Progenitor cell of endocrine pancreas (in vitro differentiated cells): ENCODE measurements at places on chromosomes 1 and 21.
A peak's percentile ranks its signal among the peaks of the same experiment; 100 is the strongest.

GRCh38 chr1:113745425-113745824, 13.9 kb downstream of the PHTF1 start:
- H3K4me1 ChIP-seq: peaks cover 8% of the 10 kb centered on the region
- no peak for DNase-seq
- peak overlapping the region; percentile 77 for H3K27ac ChIP-seq
- peaks cover 23% of the 10 kb centered on the region for H3K36me3 ChIP-seq
- H3K4me3 ChIP-seq: no peak overlapping the region

GRCh38 chr1:17531682-17532487, 7.6 kb upstream of the ARHGEF10L start:
- H3K27me3 ChIP-seq: peaks cover 86% of the 10 kb centered on the region
- H3K27ac ChIP-seq: peak overlapping the region; percentile 71
- peaks cover 8% of the 10 kb centered on the region for H3K4me1 ChIP-seq
- no peaks in the 10 kb centered on the region for H3K36me3 ChIP-seq
- no peak for DNase-seq
- no peak overlapping the region for H3K4me3 ChIP-seq

GRCh38 chr1:43619314-43619790, 30.6 kb upstream of the KDM4A start:
- no peaks in the 10 kb centered on the region for H3K4me1 ChIP-seq
- H3K27ac ChIP-seq: no peak overlapping the region
- no peak overlapping the region for H3K4me3 ChIP-seq
- no peaks in the 10 kb centered on the region for H3K27me3 ChIP-seq

DNA sequence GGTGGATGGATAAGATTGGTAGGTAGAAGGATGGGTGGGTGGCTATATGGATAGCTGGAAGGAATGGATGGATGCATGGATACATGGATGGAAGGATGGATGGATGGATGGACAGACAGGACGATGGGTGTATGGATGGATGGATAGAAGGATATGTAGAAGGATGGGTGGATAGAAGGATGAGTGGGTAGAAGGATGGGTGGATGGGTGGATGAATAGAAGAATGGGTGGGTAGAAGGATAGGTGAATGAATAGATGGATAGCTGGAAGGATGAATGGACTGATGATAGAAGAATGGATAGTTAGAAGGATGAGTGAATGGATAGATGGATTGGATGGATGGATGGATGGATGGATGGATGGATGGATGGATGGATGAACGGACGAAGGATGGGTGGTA, 5.0 kb downstream of the MASP2 start:
- no peaks in the 10 kb centered on the region for H3K36me3 ChIP-seq
- H3K4me3 ChIP-seq: no peak overlapping the region
- H3K27me3 ChIP-seq: peaks cover 8% of the 10 kb centered on the region
- H3K4me1 ChIP-seq: peaks cover 3% of the 10 kb centered on the region
- H3K27ac ChIP-seq: no peak overlapping the region

DNA sequence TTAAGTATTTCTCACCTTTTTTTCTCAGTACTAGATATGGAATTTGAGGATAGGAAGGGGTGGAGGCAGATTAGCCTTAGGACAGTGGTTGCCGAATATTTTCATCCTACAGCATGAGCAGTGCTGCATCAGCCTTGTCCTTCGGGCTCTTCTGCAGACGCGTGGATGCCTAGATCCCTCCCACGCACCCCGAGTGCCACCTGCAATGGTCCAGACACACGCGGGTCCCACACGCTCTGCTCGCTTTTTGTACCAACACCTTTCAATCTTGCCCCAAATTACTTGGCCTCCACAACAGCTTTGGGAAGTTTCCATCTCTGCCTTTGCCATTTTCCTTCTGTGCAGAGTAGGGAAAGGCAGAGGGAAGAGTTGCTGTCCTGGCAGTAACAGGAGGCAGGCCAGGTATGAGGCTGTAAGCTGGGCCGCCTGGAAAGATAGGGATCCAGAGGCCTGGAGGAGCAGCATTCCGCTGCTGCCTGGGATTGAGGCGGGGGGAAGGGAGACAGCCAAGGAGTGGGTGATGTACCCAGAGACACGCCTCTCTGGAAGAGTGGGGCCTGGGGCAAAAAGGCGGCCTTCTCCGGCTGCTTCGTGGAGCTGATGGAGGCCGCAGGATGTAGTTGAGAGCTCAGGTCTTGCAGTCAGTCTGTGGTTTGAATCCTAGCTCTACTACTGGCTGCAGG, 467.7 kb downstream of the KIF26B start:
- H3K4me1 ChIP-seq: peaks cover 5% of the 10 kb centered on the region
- DNase-seq: no peak
- H3K36me3 ChIP-seq: peaks cover 2% of the 10 kb centered on the region
- no peaks in the 10 kb centered on the region for H3K27me3 ChIP-seq

GRCh38 chr1:79371802-79372201, 365.3 kb upstream of the ADGRL4 start:
- no peak overlapping the region for H3K27ac ChIP-seq
- no peak overlapping the region for H3K4me3 ChIP-seq
- peaks cover 4% of the 10 kb centered on the region for H3K4me1 ChIP-seq
- H3K36me3 ChIP-seq: no peaks in the 10 kb centered on the region
- no peak for DNase-seq
- no peaks in the 10 kb centered on the region for H3K27me3 ChIP-seq

GRCh38 chr1:108718927-108719655, 6.4 kb downstream of the FNDC7 start:
- H3K27me3 ChIP-seq: peaks cover 13% of the 10 kb centered on the region
- H3K27ac ChIP-seq: no peak overlapping the region
- no peaks in the 10 kb centered on the region for H3K36me3 ChIP-seq
- no peak overlapping the region for H3K4me3 ChIP-seq
- DNase-seq: no peak
- H3K4me1 ChIP-seq: no peaks in the 10 kb centered on the region

- no peak overlapping the region for H3K4me3 ChIP-seq
- H3K27me3 ChIP-seq: peaks cover 59% of the 10 kb centered on the region
- H3K27ac ChIP-seq: no peak overlapping the region
- H3K4me1 ChIP-seq: peaks cover 16% of the 10 kb centered on the region
- H3K36me3 ChIP-seq: no peaks in the 10 kb centered on the region
- DNase-seq: no peak
Measured at GRCh38 chr1:36768486-36769178, 265.7 kb downstream of the GRIK3 start.

DNA sequence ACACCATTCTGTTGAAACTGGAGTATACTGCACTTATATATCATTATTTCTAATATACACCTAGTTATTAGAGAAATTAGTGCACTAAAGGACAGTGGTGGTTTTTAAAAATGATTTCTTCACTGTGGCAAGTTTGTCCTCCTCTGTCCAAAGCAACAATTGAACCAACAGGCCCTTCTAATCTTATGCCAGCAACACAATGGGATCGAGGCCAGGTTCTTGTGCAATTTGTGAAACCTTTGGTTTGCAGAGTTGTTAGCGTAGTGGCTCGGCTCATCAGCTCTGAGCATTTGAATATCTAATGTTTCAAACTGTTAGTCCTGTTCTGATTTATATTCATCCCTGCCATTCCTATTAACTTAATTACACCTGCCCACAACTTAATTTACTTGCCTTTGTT, 9.9 kb upstream of the LRRC39 start:
- peaks cover 5% of the 10 kb centered on the region for H3K36me3 ChIP-seq
- no peaks in the 10 kb centered on the region for H3K27me3 ChIP-seq
- no peak overlapping the region for H3K27ac ChIP-seq
- no peak overlapping the region for H3K4me3 ChIP-seq

DNA sequence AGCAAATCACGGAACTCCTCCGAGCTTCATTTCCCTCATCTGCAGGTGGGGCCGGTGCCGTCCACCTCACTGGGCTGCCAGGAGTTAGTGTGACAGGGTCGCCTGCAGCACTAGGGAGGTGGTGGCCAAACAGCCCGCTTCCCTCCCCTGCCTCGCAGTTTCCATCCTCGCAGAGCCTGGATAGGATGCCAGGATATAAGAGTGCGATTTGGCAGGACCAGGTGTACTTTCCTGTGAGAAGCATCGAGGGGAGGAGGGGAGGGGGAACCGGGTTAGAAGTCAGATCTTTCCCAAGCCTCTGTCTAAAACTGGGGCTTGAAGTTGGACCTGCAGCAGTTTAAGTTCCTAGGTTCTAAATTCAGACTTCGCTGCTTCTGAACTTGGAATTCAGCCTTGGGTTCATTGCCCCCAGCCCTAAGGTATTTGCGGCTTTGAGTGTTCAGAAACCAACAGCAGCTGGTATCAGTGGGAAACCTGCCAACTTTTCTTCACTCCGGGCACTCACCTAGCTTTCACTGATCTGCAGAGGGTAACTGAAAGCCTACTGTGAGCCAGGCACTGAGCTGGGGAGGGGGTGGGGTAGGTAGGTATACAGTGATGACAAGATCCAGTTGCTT, 1.7 kb upstream of the JUN start:
- H3K4me3 ChIP-seq: peak overlapping the region; percentile 98
- peaks cover 11% of the 10 kb centered on the region for H3K4me1 ChIP-seq
- DNase-seq: peak; percentile 29
- H3K36me3 ChIP-seq: peaks cover 15% of the 10 kb centered on the region
- no peaks in the 10 kb centered on the region for H3K27me3 ChIP-seq

- no peaks in the 10 kb centered on the region for H3K36me3 ChIP-seq
- peaks cover 37% of the 10 kb centered on the region for H3K27me3 ChIP-seq
- no peak for DNase-seq
- H3K4me1 ChIP-seq: no peaks in the 10 kb centered on the region
Measured at GRCh38 chr1:11764519-11764918, 2.5 kb downstream of the C1orf167 start.

GRCh38 chr1:50111503-50111902, 2.8 kb downstream of the ELAVL4 start:
- H3K4me3 ChIP-seq: peak overlapping the region; percentile 58
- H3K4me1 ChIP-seq: peaks cover 35% of the 10 kb centered on the region
- no peak for DNase-seq

DNA sequence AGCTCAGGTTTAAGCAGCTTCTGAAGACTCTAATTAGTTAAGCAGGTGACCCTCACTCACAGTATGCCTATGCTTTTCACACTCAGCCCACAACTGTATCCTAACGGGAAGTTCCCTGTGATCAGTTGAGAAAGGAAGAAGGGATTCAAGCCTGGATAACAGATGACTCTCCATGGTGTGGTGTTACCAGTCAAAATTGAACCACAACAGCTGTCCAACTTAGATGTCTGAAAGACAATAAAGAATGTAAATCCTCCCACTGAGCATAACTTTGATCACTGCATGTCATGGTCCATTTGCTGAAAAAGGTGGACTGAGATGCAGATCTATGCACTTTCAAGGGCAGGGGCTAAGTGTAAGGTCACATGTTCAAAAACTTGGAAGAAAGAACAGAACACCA, 32.3 kb upstream of the DIPK1A start:
- peaks cover 3% of the 10 kb centered on the region for H3K4me1 ChIP-seq
- no peak for DNase-seq
- H3K27ac ChIP-seq: no peak overlapping the region

DNA sequence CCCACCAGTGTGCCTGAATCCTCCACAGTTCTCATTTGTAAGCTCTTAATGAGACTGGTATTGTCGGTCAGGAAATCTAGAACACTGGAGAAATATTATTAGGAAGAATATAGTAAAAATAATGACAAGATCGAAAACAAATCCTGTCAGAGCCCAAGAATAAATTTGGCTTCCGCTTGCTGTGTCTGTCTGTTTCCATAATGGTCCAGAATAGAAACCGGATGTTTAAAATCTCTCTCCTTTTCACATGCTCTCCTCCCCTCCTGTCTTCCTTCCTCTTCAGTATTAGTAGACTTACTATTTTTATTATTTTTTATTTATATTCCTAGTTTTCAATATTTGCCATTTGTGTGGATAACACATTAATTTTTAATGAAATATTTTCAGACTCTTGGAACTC, 187.7 kb downstream of the SDCCAG8 start:
- H3K27ac ChIP-seq: no peak overlapping the region
- H3K36me3 ChIP-seq: peaks cover 3% of the 10 kb centered on the region
- H3K4me1 ChIP-seq: no peaks in the 10 kb centered on the region

GRCh38 chr1:5297886-5298239, 643.5 kb downstream of the AJAP1 start:
- DNase-seq: no peak
- H3K27ac ChIP-seq: no peak overlapping the region
- H3K4me3 ChIP-seq: no peak overlapping the region
- peaks cover 3% of the 10 kb centered on the region for H3K4me1 ChIP-seq
- no peaks in the 10 kb centered on the region for H3K36me3 ChIP-seq

DNA sequence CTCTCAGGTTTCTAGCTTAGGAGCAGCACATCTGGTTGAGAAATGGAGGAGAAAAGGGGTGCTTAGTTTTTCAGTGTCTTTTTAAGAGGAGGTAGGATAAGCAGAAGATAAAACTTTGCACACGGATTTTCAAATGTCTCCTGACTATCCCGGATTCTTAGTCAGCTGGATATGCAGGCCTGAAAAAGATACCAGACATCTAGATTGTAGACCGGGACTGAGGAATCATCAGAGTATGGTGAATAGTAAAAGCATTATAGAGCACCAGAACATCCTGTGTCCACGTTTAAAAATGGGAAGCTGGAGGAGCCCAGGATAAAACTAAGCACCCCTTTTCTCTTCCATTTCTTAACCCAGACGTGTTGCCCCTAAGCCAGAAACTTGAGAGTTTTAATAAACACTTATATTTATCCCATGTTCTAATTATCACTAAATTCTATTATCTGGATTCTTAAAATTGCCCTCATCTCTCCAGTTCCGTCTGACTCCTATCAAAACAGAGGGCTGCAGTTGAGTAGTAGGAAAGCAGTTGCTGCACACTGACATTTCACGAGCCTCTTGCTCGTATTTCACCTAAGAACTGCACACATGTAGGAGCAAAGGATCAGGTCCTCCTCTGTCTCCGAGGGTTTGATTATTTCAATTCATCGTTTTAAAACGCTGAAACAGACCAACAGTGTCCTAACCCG, 609 bp downstream of the PIGK start:
- no peaks in the 10 kb centered on the region for H3K27me3 ChIP-seq
- H3K27ac ChIP-seq: peak overlapping the region; percentile 96
- DNase-seq: no peak

DNA sequence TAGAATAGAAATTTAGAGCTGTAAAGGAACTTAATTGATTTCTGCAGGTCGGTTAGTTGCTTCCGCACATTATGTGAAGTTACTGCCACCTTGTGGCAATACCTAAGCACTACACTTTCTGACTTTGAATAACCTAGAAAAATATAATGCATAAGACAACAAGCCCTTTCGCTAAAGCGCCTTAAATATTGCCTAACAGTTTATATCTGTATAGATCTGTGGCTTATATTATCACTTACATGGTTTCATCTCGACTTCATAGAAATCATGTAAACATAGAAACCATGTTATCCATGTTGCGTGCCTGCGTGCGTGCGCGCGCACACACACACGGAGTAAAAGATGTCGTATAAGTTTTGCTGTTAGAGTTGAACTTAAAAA, 10.9 kb upstream of the IFI16 start:
- H3K4me1 ChIP-seq: peaks cover 10% of the 10 kb centered on the region
- H3K36me3 ChIP-seq: no peaks in the 10 kb centered on the region
- H3K4me3 ChIP-seq: peak overlapping the region; percentile 78
- DNase-seq: no peak
- H3K27me3 ChIP-seq: no peaks in the 10 kb centered on the region
